ENCODE measurements at places on chromosomes 16 and 17.

DNA sequence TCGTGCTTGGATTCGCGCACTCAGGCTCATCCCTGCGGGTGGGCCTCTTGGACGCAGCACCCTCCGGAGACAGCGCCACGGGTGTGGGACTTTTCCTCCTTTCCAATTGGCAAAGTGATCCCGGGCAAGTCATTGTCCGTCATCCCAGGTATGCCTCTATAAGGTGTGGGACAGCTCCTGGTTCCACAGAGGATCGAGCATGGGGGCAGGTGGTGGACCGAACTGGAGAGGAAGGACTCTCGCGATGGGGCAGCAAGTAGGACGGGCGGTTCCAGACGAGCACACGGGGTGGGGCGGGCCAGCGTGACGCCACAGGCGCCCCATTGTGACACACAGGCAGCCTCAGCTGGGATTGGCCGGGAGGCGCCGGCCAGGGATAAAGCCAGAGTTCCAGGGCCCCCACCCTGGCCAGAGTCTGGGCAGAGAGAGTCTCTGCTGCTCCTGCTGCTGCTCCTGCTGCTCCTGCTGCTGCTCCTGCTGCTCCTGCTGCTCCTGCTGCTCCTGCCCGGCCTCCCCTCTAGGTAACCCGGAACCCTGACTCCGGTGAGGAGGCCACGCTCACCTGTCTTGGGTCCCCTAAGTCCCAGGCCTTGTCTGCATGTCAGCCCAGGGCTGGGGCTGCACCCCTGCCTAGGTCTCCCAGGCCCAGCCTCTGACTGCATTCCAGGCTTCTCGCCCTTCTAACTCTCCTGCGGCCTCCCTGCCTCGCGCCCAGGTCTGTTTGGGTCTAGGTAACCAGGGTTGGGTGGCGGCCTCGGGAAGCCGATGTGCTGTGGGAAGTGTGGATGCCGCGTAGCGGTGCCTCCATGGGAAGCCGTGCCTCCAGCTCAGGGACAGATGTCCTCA lies 38.5 kb upstream of the SLC47A1 start:
- DNase-seq, result no peak

DNA sequence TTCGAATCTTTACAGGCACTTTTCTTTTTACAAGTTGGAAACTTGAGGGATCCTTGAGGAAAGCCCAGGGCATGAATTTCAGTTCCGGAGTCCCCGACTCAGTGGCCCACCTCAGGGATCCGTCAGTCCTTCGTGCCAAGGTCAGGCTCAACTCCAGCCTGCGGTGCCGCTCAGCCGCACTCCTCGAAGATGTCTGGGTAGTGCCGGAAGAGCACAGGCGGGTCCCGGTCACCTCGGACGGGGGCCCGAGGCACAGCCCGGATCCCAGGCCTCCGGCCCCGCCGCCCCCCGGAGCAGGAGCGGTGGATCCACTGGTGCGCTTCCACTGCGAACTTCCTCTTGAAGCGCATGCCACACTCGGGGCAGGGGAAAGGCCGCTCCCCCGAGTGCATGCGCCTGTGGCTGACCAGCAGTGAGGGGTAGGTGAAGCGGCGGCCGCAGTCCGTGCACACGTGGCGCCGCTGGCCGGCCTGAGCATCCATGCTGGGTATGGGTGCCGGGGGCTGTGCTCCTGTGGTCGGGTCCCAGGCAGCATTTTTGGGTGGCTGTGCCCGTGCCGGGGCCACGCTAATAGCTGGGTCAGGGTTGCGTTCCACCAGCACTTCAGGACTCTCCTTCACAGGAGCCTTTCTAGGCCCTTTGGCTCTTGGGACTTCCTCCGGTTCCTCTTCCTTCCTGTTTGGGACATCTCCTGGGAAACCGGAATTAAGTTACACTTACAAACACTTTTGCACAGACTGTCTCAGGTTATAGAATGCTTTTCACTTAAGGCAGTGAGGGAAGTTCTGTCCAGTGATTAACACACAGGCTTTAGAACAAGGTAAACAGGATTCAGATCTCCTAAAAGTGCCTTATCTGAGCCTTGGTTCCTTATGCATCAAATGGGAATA lies 1.5 kb downstream of the ZNF688 start:
- no peak for DNase-seq

GRCh38 chr16:4696172-4696904 lies 3.0 kb downstream of the NUDT16L1 start:
- DNase-seq, result no peak

DNA sequence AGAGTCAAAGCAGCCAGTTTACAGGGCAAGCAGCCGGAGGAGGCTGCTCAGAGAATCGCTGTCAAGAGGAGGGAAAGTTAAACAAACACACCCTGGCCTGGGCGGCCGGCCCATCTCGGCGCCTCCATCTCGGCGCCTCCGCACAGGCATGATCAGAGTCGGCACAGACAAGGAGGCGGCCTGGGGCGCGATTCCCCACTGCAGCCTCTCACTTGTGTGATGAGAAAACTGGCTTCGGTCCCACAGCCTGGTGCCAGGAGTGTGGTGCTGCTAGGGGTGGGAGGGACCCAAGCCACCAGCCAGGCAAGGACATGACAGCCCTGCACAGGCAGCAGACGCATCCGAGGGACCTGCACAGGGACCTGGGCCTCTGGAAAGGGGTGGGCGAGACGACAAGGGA lies 17.7 kb downstream of the SLC38A10 start:
- no peak for DNase-seq

DNA sequence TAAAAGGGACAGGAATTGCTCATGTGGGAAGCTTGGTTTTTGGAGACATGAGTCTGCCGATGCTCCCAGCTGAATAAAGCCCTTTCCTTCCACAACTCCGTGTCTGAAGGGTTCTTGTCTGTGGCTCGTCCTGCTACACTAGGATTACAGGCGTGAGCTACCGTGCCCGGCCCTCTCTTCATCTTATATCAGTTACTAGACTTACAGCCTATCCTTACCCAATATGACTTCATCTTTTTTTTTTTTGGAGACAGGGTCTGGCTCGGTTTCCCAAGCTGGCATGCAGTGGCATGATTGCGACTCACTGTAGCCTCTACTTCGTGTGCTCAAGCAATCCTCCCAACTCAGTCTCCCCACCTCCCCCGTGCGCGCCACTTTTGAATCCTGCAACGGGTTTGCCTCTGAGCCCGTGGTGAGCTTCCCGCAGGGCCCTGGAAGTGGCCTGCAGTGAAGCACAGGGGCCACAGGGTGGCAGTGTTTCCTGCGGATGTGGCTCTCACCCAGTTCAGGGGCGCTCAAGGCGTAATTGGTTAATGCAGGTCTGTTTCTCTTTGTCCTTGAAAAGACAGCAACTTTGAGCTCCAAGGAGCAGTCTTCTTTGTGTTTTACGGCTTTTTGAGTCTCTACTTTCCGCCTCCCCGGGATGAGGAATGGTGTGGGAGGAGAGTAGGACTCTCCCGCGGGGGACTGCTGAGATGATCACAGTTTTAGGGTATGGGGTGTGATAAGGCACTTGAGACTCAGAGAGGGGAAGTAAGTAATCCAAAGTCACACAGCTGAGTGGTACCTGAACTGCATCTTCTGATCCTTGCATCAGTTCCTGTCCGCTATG lies 22.7 kb upstream of the GPRC5B start:
- DNase-seq, result peak; percentile 83

DNA sequence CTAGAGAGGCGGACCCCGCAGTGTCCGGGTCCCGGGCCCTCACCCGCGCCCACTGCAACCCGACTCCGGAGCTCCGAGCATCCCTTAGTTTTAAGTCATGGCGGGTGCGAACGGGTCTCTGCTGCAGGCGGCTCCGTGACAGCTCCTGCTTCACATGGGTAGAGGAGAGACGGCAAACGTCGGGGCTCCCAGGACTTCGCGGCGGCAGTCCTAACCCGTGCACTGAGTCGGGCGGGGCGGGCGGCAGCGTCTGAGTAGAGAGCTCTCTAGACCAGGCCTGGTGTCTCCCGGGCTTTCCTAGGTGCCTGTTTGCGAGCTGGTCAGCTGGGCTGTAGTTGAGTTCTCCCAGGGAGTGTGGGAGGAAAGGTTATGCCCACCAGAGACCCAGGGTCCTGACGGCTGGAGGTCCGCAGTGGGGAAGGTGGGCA lies 345 bp downstream of the TSC2 start:
- DNase-seq, result no peak

- DNase-seq, result no peak
Observed at GRCh38 chr16:48911700-48912099, 301.7 kb upstream of the N4BP1 start.

DNA sequence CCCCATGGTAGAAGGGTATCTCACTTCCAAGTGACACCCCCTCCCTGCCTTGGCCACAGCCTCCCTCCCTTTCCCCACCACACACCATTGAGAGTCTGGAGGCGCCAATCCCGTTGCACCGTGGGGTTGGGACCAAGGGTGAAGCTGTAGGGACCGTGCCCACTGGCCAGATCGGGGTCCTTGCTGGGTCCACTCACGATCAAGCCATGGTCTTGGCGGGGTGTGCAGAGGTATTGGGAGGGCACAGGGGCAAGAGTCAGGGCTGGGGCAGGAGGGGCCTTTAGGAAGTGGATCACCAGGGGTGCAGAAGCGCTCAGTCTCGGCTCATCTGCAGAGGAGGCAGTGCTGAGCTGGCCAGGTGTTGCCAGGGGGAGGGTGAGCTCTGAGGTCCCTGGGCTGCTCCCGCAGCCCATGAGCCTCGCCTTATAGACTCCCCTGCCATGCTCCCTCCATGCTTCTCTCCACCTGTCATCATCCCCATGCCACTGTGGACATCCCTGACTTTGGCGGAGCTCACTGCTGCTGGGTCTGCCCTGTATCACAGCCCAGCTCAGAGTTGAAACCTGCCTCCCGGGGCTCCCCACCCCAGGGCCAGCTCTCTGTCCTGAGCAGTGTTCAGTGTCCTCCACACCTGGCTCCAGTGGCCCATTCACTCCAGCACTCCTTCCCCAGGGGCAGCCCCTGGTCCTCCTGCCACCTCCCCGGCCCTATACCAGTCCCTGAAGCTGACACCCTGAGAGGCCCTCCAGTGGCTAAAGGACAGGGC lies 8.3 kb downstream of the CDH16 start:
- DNase-seq, result no peak

DNA sequence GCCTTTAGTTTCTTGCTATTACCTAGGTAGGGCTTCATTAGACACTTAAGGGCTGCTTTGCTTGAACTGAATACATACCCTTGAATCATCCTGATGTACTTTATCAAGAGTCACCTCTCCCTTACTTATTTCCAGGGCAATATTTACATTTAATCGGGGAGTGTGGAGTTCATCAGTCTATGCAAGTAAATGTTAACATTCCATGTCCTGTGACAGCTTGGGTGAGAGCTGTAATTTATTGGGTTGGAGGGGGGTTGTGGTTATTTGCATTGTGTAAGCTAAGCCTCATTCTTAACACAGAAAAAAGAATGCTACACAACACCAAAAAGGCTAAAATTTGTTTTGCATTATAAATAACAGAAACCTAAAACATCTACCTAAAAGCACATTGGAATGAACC lies 16.7 kb downstream of the KCNJ16 start:
- no peak for DNase-seq

GRCh38 chr17:14774774-14775173 lies 473.9 kb downstream of the HS3ST3B1 start:
- no peak for DNase-seq

GRCh38 chr16:89711601-89712273 lies 9.0 kb downstream of the VPS9D1 start:
- no peak for DNase-seq

- no peak for DNase-seq
Observed at GRCh38 chr16:9757687-9758086, 424.5 kb downstream of the GRIN2A start.

DNA sequence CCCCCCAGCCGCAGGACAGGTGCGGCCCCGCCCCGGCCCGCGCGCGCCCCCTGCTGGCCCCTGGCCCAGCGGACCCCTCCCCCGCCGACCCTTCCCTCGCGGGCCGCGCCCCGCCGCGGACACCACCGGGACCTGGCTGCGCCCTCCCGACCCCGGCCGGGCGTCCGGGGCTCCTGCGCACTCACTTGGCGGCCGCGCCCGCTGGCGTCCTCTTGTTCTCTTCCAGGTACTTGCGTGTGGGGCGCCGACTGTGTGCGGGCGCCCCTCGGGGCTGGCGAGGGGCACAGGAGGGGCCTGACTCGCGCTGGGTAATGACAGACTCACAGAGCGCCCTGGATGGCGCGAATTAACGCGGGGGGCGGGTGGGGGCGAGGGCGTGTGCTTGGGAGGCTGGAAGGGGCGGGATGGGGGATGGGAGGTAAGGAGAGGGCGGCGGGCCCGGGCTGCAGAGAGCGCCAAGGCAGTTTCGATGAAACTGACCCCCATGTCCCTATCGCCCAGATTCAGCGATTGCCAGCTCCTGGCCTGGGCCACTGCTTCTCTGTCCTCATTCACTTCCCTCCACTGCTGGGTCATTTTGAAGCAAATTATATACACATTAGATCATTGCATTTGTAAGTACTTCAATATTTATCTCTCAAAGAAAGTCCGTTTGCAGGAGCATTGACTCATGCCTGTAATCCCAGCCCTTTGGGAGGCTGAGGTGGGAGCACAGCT lies 445 bp upstream of the DBNDD1 start:
- peak; percentile 57 for DNase-seq

GRCh38 chr16:10121491-10121890 lies 60.7 kb downstream of the GRIN2A start:
- no peak for DNase-seq

- DNase-seq, result no peak
Observed at GRCh38 chr17:81980707-81981343, 3.4 kb downstream of the ASPSCR1 start.

DNA sequence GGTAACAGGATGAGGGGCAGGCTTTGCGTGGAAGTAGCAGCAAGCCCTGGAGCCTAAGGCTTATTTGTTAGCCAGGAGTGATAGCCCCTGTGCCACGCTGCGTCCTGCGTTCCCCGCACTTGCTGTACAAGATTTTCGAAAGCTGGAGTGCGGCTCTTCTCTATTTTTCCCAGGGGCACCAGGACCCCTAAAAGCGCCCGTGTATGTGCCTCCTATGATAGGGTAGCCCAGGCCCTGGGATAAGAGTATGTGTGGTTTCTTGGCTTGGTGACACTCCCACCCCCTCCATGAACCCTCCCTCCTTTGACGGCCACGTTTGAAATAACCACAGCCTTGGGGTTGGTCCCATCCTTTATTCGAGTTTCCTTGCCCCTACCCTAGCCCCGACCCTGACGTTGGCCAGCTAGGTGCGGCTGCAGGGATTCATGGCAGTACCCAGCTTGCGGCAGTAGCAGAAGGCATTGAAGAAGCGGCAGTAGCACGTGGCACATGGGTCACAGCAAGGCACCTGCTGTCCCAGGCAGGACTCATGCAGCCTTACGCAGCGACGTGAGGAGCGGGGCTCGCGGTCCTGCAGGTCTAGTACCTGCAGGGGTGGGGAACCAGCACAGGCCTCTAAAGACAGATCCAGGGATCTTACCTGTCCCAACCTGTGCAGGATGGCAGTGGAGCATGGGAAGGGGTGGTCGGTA lies 968 bp downstream of the AGRP start:
- DNase-seq, result no peak

- no peak for DNase-seq
Observed at GRCh38 chr17:75764417-75764710, 628 bp downstream of the GALK1 start.

Data from NCI-H2227 treated with DMSO at 0.1 percent for 48 hours (cell line).